ENCODE measurements at places on chromosomes 1 and 21.

GRCh38 chr1:226633541-226634165 lies 85.1 kb downstream of the STUM start:
- no peak overlapping the region for H3K27ac ChIP-seq
- H3K27me3 ChIP-seq: no peaks in the 10 kb centered on the region
- DNase-seq: no peak
- no peak overlapping the region for H3K4me3 ChIP-seq
- H3K36me3 ChIP-seq: peaks cover 53% of the 10 kb centered on the region

DNA sequence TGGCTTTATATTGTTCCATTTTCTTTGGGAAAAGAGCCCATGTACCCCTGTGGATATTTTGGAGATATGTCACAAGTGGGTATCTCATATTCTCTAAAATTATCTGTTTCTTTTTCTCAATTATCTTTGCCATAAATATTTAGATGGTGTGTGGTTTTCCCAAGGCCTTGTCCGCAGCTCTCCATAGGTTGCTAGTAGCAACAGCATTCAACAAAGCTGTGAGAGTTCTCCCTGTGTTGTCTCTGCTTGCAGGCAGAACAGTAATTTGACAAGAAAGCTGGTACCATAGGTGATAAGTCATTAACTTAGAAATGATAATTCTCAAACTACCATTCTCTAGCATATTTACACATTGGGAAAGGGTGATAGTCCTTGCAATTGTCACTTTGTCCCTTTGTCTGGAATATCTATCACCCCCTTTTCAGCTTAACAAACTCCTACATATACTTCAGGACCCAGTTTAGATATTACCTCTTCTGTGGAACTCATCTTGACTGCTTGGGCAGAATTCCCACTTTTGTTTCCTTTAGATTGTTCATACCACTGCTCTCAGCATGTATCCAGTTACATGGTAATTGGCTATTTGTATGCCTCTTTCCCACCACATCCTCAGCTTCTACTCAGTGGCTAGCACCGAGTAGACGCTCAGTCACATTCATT lies 8.9 kb downstream of the CD101 start:
- H3K36me3 ChIP-seq: no peaks in the 10 kb centered on the region
- no peaks in the 10 kb centered on the region for H3K27me3 ChIP-seq
- no peak overlapping the region for H3K4me3 ChIP-seq
- no peaks in the 10 kb centered on the region for H3K4me1 ChIP-seq
- no peak for DNase-seq

GRCh38 chr21:35198982-35199732 lies 150.1 kb upstream of the RUNX1 start:
- no peak for DNase-seq
- no peak overlapping the region for H3K27ac ChIP-seq
- no peaks in the 10 kb centered on the region for H3K4me1 ChIP-seq
- no peaks in the 10 kb centered on the region for H3K36me3 ChIP-seq
- H3K27me3 ChIP-seq: no peaks in the 10 kb centered on the region
- no peak overlapping the region for H3K4me3 ChIP-seq

- no peaks in the 10 kb centered on the region for H3K27me3 ChIP-seq
- no peaks in the 10 kb centered on the region for H3K4me1 ChIP-seq
- H3K27ac ChIP-seq: no peak overlapping the region
These were observed 13.6 kb downstream of the FAM177B start for GRCh38 chr1:222750651-222751050.

DNA sequence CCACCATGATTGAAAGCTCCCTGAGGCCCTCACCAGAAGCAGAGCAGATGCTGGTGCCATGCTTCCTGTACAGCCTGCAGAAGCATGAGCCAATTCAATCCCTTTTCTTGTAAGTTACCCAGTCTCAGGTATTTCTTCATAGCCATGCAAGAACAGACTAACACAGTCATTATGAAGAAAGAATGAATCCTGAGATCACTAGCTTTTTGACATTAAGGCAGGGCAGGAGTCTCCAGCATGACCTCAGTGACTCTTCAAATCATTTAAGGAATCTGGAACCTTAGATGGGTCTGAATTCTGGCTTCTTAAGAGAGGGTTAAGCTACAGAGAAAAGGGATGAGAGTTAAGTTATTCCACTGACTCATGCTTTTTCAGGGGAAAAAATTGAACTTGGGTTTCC lies 79.0 kb downstream of the PTPN14 start:
- no peak overlapping the region for H3K27ac ChIP-seq
- H3K4me1 ChIP-seq: no peaks in the 10 kb centered on the region
- no peak for DNase-seq
- no peaks in the 10 kb centered on the region for H3K27me3 ChIP-seq

Data from DND-41 (cell line).